Activated CD4-positive, alpha-beta T cell treated with anti-CD3 and anti-CD28 coated beads, Interleukin-2, amount 50 U/mL, for 48 hours (primary cell): ENCODE measurements at places on chromosomes 5 and 9.

DNA sequence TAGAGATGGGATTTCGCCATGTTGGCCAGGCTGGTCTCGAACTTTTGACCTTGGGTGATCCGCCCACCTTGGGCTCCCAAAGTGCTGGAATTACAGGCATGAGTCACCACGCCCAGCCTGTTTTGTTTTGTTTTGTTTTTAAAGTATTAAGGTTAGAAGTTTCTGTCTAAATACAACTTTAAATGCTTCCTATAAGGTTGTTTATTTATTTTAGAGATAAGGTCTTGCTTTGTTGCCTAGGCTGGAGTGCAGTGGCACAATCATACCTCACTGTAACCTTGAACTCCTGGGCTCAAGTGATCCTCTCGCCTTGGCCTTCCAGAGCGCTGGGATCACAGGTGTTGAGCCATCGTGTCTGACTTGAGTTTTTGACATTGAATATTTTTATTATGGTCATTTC lies 11.4 kb downstream of the MRRF start:
- no peak for DNase-seq

GRCh38 chr5:14720236-14720923 lies 55.9 kb downstream of the OTULIN start:
- no peak for DNase-seq

GRCh38 chr5:171426266-171426665 lies 6.8 kb downstream of the FGF18 start:
- no peak for DNase-seq

GRCh38 chr5:139755892-139756671 lies 39.5 kb upstream of the PSD2 start:
- DNase-seq: no peak
